ENCODE measurements at places on chromosomes 1 and 21. TPM values are rescaled to one million over a fixed set of nuclear protein-coding genes. Genes with fewer than 3 reads are reported as not detected.

Gene NBPF6
- polyA plus RNA-seq = 0.02 TPM

DNA sequence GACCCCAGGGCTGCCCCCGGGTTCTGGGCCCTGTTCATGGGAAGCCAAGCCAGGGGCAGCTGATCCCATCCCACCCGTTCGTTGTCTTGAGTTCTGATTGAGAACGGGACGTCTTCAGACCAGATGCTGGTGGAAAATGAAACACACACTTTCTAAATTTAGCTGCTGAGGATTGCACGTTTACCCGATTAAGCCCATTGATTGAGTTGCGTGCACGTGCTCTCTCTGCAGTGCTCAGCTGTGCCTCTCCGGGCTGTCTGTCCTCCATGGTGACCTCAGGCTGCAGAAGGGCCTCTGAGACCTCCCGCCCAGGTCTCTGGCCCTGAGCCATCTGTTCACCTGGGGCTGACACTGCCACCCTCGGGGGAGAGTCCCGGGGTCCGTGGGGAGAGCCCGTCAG lies 27.0 kb upstream of the PEX10 start:
- no peak for DNase-seq

Gene KCNA2
- 0.06 TPM for polyA plus RNA-seq

DNA sequence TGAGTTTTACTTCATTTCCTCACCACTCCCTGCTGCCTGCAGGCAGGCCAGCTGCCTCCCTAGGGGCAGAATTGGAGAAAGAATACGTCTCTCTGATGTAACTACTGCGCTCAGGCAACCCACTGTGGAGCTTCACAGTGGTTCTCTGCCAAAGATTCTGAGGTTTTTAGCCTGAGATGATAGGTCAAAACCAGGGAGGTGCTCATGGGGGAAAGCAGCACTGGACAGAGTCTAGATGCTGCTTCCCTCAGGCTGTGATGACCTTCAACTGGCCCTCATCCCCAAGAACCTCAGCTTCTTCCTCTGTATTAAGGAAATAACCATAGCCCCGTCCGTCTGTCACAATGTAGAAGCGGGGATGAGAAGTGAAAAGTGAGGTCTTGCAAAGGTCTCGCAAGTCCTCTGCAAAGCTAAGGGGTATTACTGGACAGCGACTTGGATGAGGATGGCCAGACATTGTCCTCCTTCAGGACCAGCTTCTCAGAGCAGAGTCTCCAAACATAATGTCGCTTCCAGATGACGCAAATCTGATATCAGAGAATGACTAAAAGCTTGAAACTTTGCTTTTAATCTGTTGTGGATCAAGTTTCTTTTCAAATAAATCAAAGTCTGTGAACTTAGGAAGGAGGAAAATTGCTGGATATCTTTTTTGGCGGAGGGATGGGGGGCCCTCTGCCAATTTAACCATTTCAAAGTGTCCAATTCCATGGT lies 65.9 kb upstream of the ATP5PO start:
- no peak for DNase-seq

All from lung (tissue), 17 donors.